ENCODE measurements at places on chromosomes 16 and 17. TPM values are rescaled to one million over a fixed set of nuclear protein-coding genes. Genes with fewer than 3 reads are reported as not detected.

The RAB40B gene
- 1.5 TPM for total RNA-seq

The MRTFB gene
- total RNA-seq = 5.3 TPM

The SLC13A5 gene
- not detected for total RNA-seq

The ABCA3 gene
- total RNA-seq = 5.9 TPM

The PIMREG gene
- total RNA-seq = 108 TPM

The TNRC6A gene
- total RNA-seq = 12.9 TPM

The FOXN1 gene
- total RNA-seq = not detected

The PRAC2 gene
- total RNA-seq = not detected

The CCL2 gene
- total RNA-seq = 1,648 TPM

The MYO19 gene
- total RNA-seq = 52.6 TPM

The PARD6A gene
- 0.71 TPM for total RNA-seq

The KIF2B gene
- not detected for total RNA-seq

The ADAD2 gene
- total RNA-seq = not detected

The CTRB1 gene
- total RNA-seq = not detected

The LRRC37A3 gene
- total RNA-seq = 5.4 TPM

The RCVRN gene
- total RNA-seq = not detected

The C16orf54 gene
- total RNA-seq = 0.11 TPM

The MMP15 gene
- total RNA-seq = 3.4 TPM

The NPIPA2 gene
- 0.24 TPM for total RNA-seq

The CCL13 gene
- not detected for total RNA-seq

The GSG1L2 gene
- not detected for total RNA-seq

The TMEM231 gene
- total RNA-seq = 7.6 TPM

The FBF1 gene
- 8.0 TPM for total RNA-seq

The SENP3 gene
- total RNA-seq = 104 TPM

The DOC2A gene
- not detected for total RNA-seq

The EVPLL gene
- not detected for total RNA-seq

The KPNB1 gene
- 550 TPM for total RNA-seq

The RUNDC3A gene
- total RNA-seq = not detected

The HBQ1 gene
- not detected for total RNA-seq

The MT1G gene
- total RNA-seq = 8.2 TPM

The HSPB9 gene
- not detected for total RNA-seq

The CFDP1 gene
- 41.9 TPM for total RNA-seq

The TBC1D3E gene
- not detected for total RNA-seq

The RNF222 gene
- not detected for total RNA-seq

The ZNF688 gene
- 15.5 TPM for total RNA-seq

The PYY gene
- not detected for total RNA-seq

The POLR2A gene
- total RNA-seq = 74.4 TPM

The ASGR1 gene
- 1.2 TPM for total RNA-seq

The VMO1 gene
- total RNA-seq = not detected

The KRT12 gene
- not detected for total RNA-seq
